G401 (cell line): ENCODE measurements at places on chromosomes 3 and 15.

GRCh38 chr3:31724116-31724515 is 191.4 kb downstream of the STT3B start:
- DNase-seq = no peak

- DNase-seq = no peak
Measured at GRCh38 chr3:105399611-105400010, 32.9 kb downstream of the ALCAM start.

DNA sequence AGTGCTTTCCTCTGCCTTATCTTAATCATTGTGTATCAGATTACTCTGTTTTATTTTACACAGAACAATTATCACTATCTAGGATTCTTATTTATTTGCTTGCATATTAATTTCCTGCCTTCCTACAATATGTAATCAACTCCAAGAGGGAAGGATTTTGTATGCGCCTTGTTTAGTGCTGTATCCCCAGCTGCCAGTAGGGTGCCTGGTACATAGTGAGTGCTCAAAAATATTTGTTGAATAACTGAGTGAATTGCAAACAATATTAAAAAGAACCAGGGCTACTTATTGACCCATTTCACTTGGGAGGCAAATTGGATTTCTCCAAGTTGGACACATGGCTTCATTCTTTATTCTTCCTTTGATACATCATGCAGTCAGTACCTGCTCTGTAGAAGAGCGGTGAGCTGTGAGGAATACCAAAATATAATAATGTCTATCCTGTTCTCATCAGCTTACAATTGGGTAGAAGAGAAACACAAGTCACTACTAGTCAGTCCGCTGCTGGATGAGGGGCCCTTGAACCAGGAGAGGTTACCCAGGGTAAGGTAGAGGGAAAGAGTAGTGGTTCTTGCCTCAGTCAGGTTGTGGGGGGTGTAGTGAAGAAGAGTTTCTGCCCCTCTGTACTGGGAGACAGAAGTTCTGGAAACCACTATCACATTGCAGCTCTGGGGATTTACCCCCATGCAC is 233.9 kb upstream of the ZBTB20 start:
- no peak for DNase-seq

- no peak for DNase-seq
Measured at GRCh38 chr3:51874889-51875288, 512 bp downstream of the IQCF5 start.

- DNase-seq = no peak
Measured at GRCh38 chr3:150222691-150223489, 185.2 kb upstream of the TSC22D2 start.

DNA sequence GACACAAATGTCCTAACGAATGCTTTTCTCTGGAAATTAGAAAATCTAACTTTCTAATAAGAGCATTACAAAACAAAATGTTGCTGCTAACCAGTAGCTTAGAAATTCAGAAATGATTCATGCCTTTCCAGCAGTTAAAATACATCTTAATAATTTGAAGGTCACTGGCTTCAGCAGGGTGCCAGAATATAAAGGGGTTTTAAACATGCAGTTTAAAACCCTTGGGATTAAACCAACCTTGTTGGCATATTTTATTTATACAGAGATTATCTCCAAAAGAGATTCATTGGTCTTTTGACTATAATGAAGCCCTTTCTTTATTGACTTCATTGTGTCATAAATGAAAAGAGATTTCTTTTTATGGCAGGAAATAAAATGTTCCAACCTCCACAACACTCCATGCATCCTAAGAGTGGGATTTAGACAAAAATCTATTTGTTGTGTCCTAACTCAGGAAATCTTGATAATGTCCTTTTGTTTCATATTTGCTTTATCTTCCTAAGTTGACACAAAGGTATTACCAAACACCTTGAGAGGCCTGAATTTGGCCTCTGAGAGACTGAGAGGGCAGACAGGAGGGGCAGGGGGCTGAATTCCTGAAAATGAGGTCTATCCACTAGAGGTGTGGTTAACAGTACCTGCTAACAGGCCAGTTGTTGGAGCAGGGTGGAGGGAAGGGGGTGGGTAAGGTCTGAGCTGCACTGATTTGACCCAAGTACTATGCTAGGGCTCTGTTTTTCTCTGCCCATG is 124.4 kb downstream of the FEZF2 start:
- DNase-seq = no peak

DNA sequence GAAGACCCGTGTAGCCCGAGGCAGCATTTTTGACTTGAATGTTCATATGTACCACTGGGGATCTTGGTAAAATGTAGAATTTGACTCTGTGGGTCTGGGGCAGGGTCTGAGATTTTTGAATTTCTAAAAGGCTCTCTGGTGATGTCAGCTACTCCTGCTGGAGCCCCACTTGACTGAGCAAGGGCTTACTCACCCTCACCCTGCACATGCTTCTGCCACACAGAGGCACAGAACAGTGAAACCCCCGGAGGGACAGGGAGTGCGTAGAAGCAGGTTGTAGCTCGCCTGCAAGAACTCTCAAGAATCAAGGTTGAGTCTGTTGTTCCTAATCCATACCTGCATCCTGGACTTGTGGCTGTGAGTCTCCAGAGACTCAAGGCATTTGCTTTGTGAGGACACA is 41.1 kb downstream of the SLCO3A1 start:
- no peak for DNase-seq

DNA sequence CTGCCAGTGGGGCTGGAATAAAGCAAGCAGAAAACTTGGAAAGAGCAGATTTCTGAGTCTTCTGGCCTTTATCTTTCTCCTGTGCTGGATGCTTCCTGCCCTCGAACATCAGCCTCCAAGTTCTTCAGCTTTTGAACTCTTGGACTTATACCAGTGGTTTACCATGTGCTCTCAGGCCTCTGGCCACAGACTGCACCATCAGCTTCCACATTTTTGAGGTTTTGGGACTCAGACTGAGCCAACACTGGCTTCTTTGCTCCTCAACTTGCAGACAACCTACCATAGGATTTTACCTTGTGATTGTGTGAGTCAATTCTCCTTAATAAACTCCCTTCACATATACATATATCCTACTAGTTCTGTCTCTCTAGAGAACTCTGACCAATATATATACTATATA is 706.6 kb downstream of the NR2F2 start:
- no peak for DNase-seq
